ENCODE measurements at places on chromosomes 4 and X.
A peak's percentile ranks its signal among the peaks of the same experiment; 100 is the strongest.

GRCh38 chrX:16511796-16512776, 137.9 kb upstream of the S100G start:
- DNase-seq, result peak; percentile 71

GRCh38 chrX:39442332-39442731, 641.1 kb downstream of the MID1IP1 start:
- DNase-seq, result no peak

DNA sequence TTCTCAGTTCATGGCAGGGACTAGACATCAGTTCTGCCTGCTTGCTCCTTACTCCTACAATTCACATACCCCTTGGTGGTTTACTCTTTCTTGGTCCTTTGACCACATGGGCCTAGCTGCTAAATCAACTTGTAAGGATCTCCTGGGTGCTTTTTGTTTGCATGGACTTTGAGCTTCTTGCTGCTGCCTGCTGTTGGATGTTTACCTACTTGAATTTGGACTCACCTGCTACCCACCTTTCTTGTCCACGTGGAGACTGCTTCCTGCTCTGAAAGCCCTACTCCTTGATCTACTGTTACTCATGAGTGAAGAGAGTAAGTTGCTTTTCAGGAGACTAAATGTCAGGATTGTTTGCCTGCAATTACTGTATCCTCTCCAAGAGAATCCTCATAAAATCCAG, 15.2 kb upstream of the ARHGAP24 start:
- no peak for DNase-seq

DNA sequence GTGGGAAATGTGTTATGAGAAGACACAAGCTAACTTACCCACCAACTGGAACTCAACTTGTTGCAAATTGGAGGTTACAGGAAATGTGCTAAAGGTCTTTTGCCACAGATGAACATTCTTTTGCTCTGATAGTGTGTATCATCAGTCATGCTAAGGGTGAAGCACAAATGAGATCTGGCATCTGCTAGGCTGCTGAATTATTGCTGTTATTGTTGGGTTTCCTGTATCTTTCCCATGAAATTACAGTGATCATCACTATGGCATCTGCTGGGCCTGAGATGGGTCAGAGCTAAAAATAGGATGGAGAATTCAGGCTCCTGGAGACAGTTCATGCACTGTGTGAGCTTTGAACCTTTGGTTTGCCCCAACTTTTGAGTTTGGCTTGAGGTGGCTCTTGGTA, 124.5 kb downstream of the NPNT start:
- DNase-seq, result peak; percentile 96

- DNase-seq, result peak; percentile 74
These were observed 106.4 kb downstream of the DHX15 start for GRCh38 chr4:24477919-24478318.

GRCh38 chr4:73573794-73574528, 46.3 kb downstream of the RASSF6 start:
- DNase-seq, result peak; percentile 64

- peak; percentile 61 for DNase-seq
These were observed 22.1 kb downstream of the PIR start for GRCh38 chrX:15471028-15471427.

- no peak for DNase-seq
These were observed 8.0 kb downstream of the NR0B1 start for GRCh38 chrX:30301208-30301607.

- DNase-seq, result no peak
These were observed 12.8 kb upstream of the TASL start for GRCh38 chrX:30590368-30590767.

DNA sequence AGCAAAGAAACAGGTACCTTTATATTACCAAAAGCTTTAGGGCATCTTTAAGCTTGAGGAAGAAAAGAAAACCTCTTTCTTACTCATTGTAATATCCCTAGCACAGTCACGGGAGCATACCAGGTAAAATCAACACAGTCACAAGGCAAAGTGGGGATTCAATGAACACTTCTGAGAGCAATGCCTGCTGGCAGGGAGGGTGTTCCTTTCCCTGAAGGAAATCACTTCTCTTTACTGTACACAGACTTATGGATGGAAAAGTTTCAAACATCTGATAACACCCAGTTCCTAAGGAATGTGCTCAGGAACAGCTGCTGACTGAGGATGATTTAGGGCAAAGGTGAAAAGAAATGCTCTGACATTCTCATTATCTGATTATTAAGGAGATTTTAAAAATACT, 94.8 kb downstream of the MAML3 start:
- peak; percentile 30 for DNase-seq

GRCh38 chr4:1011666-1012033, 224 bp downstream of the FGFRL1 start:
- DNase-seq, result no peak

GRCh38 chr4:7647600-7648543, 213.1 kb upstream of the PSAPL1 start:
- DNase-seq, result peak; percentile 94

DNA sequence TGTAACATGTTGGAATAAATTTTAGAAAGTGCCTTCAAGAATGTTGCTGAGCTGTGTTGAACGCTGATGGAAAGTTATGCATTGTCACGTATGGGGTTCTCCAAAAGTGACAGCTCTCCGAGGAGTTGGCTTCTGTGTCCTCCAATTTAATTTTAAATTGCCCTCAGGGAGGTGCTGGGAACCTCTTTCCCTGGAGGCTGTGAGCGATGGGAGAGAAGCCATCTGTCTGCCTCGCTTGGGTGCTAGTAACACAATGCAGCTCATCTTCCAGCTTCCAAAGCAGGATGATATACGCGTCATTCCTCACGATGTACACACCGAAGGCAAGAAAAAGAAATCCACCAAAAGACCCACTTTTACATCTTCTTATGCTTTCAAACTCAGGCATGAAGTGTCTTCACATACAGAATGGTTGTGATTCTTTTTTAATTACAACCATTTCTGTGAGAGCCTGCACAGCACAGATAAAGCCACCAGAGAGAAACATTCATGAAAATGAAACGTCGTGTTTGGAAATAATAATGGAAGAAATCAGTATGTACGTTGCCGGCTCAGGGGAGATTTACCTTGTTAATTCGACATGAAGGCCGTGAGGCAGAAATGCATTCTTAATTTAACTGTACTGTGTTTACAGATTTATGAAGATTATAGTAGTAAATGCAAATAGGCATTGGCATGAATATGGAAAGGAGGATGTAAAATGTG, 218.9 kb downstream of the ASMT start:
- no peak for DNase-seq

- DNase-seq, result no peak
These were observed 106.3 kb downstream of the USP46 start for GRCh38 chr4:52552778-52553177.

DNA sequence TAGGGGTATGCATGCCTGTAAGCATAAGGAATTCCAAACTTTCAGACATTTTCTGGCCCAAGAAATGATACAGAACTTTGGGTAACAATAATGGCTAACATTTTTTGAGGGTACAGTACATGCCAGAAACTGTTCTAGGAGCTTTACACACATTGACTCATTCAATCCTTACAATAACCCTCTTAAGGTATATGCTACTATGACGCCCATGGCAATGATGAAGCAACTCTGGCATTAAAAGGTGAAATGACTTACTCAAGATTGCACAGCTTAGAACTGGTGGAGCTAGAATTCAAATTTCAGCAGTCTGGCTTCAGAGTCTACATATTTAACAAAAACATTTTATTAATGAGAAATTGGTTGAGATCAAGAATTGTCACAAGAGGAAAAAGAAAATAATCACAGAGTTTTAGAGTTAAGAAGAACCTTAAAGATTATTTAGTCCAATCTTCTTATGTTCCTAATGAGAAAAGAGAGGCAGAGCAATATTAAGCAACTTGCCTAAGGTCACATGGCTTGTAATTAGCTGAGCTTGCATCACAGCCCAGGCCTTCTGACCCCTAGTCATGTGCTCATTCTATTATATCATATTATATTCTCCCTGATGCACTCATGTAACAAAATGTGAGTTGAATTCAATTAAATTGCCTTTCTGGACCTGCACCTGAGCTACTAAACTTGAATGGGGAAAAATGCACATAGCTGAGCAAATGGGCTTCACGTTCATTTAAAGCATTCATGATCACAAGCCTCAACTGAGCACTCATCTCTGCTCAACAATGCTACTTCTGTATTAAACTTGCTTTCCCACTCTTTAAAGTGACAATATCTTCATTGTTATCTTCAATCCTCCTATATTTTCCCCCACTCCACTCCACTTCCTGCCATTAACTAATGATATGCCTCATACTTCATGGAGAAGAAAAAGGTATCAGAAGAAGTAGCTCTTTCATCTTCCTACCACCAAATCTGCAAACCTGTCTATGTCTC, 73.2 kb downstream of the ENOX2 start:
- no peak for DNase-seq

DNA sequence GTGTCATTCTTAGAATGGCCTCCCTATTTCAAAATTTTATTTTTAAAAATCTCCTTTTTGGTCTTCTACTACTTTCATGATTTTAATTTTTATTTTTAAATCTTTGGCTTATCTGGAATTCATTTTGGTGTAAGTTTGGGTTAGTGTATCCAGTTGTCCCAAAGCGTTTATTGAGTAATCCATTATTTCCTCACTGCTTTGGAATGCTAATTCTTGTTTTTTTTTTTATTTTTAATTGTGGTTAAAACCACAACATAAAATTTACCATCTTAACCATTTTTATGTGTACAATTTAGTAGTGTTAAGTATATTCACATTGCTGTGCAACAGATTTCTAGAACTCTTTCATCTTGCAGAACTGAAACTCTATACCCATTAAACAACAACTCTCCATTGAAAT, 8.7 kb downstream of the CITED1 start:
- DNase-seq, result peak; percentile 36

DNA sequence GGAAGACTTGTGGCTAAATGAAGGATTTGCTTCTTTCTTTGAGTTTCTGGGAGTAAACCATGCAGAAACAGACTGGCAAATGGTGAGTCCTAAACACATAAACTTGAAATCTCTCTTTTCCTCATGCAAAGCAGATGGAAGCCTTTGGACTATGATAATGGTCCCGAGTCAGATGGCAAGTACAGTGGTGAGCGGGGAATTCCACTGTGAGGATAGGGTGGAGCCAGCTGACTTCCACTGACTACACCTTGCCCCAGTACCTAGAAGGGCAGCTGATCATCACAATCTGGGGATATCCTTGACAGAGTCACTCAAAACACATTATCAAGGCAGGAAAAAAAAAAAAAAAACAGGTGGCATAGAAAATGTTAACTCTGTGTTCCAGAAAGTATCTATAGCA, 34.3 kb downstream of the ENPEP start:
- DNase-seq, result no peak

DNA sequence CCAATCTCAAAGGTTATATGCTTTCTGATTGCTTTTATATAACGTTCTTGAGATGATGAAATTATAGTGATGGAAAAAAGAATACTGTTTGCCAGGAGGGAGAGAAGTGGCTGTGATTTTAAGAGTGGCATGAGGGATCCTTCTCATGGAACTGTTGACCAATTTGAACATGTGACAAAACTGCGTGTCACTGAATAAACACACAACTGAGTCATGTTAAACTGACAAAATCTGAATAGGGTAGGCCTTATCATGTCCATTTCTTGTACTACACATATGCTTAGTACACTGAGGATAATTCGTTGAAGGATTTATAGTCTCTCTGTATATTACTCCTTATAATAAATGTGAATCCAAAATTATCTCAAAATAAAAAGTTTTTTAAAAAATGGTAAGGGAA, 22.2 kb upstream of the HSPA4L start:
- peak; percentile 1 for DNase-seq

DNA sequence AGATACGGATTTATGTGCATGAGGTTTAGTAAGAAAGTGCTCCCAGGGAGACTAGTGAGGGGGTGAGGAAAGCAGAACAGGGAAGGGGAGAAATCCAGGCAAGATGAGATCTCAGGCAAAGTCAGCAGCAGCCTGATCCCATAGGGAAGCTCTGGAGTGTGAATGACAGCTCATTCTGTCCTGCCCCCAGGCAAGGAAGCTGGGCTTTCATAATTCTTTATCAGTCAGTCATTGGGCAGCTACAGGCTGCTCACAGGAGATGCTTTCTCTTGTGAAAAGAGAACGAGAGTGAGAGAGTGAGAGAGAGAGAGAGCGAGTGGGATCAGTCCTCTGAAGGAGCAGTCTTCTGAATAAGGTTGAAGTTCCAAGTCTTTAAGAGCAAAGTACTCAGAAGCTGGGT, 48.1 kb downstream of the SRPX start:
- peak; percentile 38 for DNase-seq

GRCh38 chr4:126097155-126097799, 782.5 kb downstream of the FAT4 start:
- no peak for DNase-seq

- no peak for DNase-seq
These were observed 405.8 kb upstream of the HTR2C start for GRCh38 chrX:114178126-114178525.

GRCh38 chr4:148441624-148441985, 609 bp downstream of the NR3C2 start:
- no peak for DNase-seq

- no peak for DNase-seq
These were observed 497 bp upstream of the THAP9 start for GRCh38 chr4:82900066-82900410.

DNA sequence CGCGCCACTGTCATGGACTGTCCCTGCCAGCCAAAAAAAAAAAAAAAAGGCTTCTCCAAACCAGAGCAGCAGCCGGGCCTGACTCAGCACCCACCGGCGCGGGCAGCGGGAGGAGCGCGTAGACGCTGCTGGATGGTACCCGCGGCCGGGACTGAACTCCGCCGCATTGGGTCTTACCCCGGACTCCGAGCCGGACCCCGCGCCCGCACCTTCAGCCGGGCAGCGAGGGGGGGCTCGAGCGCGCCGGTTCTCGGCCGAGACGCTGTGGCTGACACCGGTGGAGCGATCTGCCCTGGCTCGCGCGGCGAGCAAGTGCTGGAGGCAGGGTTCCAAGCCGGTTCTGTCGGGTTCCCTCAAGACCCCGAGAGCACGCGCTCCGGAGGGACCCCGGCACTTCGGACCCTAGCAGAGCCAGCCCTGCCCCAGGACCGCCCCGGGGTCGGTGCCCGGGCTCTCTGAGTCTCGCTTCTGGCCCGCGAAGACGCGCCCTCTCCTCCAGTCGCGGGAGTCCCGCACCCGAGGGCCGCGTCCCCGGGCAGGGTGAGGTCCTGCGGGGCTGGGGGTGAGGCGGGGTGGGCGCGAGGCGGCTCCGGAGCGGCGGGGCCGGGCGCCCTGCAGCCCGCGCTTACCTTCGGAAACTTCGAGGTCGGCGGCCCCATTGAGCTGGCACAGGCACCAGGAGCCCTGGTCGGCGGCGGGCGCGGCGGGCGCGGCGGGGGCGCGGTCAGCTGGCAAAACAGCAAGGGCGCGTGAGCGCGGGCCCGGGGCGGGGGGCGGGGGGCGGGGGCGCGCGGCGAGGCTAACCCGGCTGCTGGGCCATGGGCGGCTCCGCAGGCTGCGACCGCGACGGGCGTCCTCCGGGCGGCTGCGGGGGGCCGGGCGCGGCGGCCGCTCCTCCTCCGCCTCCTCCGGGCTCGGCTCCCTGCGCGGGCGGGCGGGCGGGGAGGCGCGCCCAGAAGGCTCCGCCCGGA, 11.8 kb upstream of the MAN2B2 start:
- DNase-seq, result peak; percentile 31
